Stimulated activated CD8-positive, alpha-beta memory T cell treated with anti-CD3 and anti-CD28 coated beads, Interleukin-4, amount 100 ng/mL, for 4 hours (primary cell): ENCODE measurements at places on chromosomes 5 and 9.

DNA sequence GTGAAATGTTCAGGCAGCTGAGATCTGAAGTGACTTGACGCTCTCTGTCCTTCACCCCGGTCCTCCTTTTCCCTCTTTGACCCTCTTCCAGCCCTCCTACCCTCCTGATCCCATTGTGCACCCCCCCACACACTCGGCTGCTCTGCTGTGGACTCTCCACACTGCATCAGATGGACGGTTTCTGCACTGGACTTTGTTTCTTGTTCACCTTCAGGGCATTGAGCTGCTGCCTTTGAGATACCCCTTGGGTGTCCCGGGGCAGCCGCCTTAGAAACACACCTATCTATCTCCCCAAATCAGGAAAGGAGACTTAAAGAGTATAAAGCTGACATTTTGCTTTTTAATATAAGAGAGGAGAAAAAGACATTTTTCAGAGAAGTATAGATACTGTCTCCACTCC, 27.5 kb downstream of the AMBP start:
- DNase-seq, result no peak

DNA sequence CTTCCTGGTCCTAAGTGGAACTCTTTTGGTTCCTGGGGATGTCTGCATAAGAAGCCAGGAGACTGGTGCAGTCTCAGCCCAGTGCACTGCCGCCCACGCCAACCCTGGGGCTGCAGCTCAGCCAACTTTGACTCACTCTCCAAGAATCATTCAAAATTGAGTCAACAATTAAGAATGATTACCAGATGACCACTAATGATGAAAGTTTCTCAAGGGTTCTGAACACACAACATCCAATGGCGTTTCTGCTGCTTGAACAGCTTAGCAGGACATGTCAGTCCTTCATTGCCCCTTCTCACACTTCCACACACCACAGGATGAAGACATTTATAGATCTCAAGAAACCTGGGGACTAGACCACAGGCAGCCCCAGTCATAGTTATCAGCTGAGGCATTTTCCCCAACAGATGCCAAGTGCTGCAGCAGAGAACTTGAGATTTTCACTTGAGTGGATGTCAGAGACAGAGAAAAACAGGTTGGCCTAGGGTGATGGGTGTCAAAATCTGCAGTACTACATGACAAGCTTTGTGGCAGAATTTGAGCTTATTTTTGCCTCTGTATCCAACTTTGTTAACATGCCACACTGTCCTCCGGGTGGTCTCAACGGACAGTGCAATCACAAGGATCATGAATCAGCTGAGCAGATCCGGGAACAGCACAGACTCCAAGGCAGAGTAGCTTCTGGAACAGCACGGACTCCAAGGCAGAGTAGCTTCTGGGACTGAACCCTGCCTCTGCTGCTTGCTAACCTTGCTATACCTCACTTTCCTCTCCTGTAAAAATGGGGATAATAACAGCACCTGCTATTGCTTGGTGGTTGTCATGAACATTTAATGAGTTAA, 356.1 kb downstream of the SPOCK1 start:
- no peak for DNase-seq

GRCh38 chr5:110968246-110969005, 103.1 kb upstream of the TSLP start:
- DNase-seq, result no peak

DNA sequence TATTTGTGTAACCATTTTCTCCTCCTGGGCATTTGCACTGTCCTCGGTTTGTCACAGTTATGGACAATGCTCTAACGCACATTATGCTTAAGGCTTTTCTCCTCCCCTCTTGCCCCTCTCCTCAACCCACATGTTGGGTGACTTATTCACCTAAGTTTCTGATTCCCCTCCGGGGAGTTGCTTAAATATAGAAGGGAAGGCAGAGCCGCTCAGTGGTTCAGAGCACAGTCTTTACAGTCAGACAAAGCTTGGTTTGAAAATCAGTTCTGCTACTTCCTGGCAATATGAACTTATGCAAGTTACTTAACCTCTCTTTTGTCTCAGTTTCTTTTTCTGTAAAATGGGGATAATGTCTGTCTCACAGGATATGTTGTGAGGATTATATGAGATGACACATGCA, 41.2 kb upstream of the SPRY4 start:
- DNase-seq, result no peak

DNA sequence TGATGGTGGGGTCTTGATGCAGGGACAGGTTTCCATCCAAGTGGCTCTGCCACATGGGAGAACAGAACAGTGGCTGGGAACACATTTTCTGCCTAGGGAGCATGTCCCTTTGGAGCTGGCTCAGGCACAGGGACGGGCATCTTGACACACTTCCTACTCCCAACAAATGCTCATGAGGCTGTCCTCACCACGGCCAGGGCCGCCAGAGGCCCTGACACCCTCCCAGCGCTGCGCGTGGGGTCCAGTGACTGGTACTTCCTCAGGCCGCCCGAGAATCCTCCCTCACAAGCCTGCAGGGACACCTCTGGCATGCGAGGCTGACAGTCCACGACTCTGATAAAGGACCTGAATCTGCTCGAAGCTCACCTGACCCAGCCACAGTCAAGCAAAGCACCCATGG, 61.0 kb upstream of the SARDH start:
- DNase-seq, result no peak

- no peak for DNase-seq
Observed at GRCh38 chr9:3856592-3856991, 330.8 kb upstream of the RFX3 start.
